ENCODE measurements at places on chromosomes 16 and 17. TPM values are rescaled to one million over a fixed set of nuclear protein-coding genes. Genes with fewer than 3 reads are reported as not detected.

- peaks cover under 1% of the 10 kb centered on the region for H3K27me3 ChIP-seq
- no peak for DNase-seq
- H3K36me3 ChIP-seq, result no peaks in the 10 kb centered on the region
- peaks cover 30% of the 10 kb centered on the region for H3K4me1 ChIP-seq
- H3K27ac ChIP-seq, result peak overlapping the region; percentile 51
- no peak overlapping the region for H3K4me3 ChIP-seq
Observed at GRCh38 chr16:68412061-68412460, 36.2 kb downstream of the SMPD3 start.

GRCh38 chr17:48510761-48511604, 19.8 kb downstream of the HOXB1 start:
- no peak overlapping the region for H3K4me3 ChIP-seq
- H3K27me3 ChIP-seq, result peaks cover 40% of the 10 kb centered on the region
- H3K4me1 ChIP-seq, result peaks cover 12% of the 10 kb centered on the region
- peak overlapping the region; percentile 24 for H3K27ac ChIP-seq

DNA sequence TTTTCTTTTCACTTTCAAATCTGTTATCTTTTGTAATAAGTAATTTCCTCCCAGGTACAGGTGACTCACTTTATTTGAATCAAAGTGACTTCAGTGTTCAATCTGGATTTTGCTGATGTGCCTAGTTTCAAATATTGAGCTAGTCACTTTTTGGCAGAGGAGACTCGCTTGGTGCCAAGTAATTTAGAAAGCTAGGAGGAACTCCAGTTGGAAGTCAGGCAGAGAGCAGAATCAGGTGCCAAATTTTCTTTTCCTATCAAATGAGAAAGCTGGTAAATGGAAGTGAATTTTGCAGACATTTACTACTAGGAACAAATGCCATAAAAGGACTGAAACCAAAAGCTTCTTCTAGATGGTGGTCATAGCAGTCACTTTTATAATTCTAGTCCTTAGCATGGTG, 656.0 kb upstream of the KIF2B start:
- no peaks in the 10 kb centered on the region for H3K4me1 ChIP-seq
- H3K27me3 ChIP-seq, result no peaks in the 10 kb centered on the region
- no peak for DNase-seq
- H3K36me3 ChIP-seq, result no peaks in the 10 kb centered on the region
- H3K27ac ChIP-seq, result no peak overlapping the region

The EVPLL gene
- total RNA-seq, result not detected

- DNase-seq, result no peak
- peaks cover 15% of the 10 kb centered on the region for H3K4me1 ChIP-seq
- H3K36me3 ChIP-seq, result peaks cover 3% of the 10 kb centered on the region
- H3K4me3 ChIP-seq, result no peak overlapping the region
- no peaks in the 10 kb centered on the region for H3K27me3 ChIP-seq
Observed at GRCh38 chr17:64252831-64253230, 10.2 kb downstream of the TEX2 start.

The RHOT2 gene
- total RNA-seq, result 190 TPM

The CCL8 gene
- not detected for total RNA-seq

The CCL16 gene
- not detected for total RNA-seq

DNA sequence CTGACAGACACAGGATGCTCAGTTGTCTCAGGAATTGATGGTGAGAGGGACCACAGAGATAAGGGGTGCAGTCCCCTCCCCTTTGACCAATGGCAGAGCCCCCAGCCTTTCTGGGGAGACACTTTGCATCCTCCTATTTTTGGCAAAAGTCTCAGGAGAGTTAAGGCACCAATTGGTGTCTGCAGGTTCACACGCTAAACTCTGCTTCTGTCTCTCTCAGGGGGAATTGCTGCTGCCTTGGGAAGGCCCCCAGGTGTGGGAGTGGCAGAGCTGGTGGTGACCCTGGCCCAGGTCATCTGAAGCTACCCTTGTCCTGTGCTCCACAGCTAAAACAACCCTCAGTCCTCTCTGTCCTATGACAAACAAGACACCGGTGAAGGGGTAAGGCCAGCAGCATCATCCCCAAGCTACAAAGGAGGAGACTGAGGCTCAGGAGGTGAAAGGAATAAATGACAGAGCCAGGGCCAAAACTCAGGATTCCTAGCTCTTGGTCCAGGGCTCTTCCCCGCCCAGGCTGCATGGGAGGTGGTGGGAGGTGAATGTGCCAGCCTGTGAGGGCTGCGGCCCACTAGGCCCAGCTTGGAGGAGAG, 20.3 kb downstream of the OSBPL7 start:
- no peak overlapping the region for H3K27ac ChIP-seq
- DNase-seq, result no peak
- peaks cover 2% of the 10 kb centered on the region for H3K4me1 ChIP-seq
- no peak overlapping the region for H3K4me3 ChIP-seq
- H3K27me3 ChIP-seq, result peaks cover 13% of the 10 kb centered on the region

The NAT9 gene
- 32.8 TPM for total RNA-seq

The METRNL gene
- total RNA-seq, result 24.0 TPM

The SPATA22 gene
- total RNA-seq, result not detected

The DNASE1 gene
- total RNA-seq, result 21.5 TPM

- no peak for DNase-seq
- no peak overlapping the region for H3K4me3 ChIP-seq
- H3K27me3 ChIP-seq, result no peaks in the 10 kb centered on the region
- no peaks in the 10 kb centered on the region for H3K36me3 ChIP-seq
- H3K27ac ChIP-seq, result no peak overlapping the region
Observed at GRCh38 chr16:50992350-50993032, 158.6 kb downstream of the SALL1 start.

DNA sequence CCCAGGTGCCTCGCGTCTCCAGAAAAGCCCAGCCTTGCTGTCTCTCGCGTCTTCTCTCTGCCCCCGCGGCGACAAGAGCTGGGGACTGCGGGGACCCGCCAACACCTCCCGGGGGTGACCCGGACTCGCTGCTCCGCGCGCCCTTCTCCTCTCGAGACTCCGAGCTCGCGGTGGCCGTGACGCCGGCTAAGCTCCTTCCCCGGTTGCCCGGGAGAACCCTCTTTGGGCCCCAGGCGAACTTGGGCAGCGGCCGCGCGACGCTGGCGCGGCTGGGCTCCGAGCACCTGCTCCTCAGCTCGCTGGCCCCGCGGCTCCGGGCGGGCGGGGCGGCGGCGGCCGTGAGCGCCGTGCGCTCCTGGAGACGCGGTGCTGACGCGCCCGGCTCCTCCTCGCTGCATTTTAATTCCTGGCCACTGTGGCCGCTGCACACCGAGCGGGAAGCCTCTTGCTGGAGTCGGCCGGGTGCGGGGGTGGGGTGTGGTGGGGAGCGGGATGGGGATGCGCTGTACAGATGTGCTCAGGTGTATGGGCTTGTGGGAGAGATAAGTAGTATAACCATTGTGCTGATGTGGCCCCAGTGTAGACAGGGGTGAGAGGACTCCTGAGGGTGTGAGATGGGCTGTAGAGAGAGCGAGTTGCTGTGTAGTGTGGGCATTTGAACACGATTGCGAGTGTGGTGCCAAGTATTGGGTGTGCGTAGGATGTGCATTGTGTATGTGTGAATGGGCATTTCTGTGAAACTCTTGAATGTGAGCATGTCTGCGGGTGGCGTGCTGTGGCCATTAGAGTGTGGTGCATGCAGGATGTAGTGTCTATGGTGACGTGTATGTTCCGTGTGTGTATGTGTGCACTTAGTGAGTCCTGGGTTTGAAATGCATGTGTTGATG, at the start of gene ASIC2:
Gene ASIC2, minus strand, starts transcription at position 315 of the 887 bp plus-strand sequence.
- no peak for DNase-seq
- H3K36me3 ChIP-seq, result peaks cover 10% of the 10 kb centered on the region
- peaks cover 61% of the 10 kb centered on the region for H3K27me3 ChIP-seq
- H3K4me3 ChIP-seq, result peak within 1 kb of the TSS; percentile 66
- no peak within 1 kb of the TSS for H3K27ac ChIP-seq

DNA sequence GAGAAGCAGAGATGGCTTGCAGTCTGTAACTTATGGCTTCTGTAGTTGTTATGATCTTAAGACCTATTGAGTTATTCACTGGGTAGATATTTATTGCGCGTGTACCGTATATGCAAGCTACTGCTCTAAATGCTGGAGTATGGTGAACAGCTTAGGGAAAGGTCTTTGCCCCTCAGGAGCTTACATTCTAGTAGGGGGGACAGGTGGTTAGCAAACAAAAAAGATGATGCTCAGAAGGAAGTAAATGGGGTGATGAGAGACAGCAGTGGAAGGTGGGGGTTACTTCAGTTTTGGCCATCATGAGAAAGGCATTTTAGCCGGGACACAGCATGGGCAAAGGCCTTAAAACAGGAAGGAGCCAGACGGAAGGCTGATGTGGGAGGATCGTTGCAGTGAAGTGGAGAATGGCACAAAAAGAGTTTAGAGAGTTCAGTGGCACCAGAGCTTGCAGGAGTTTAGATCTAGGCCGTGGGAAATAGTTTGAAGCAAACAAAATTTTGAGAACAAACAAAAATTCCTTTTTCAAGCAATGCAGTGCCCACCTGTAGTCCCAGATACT, 2.1 kb downstream of the ARMC7 start:
- H3K4me1 ChIP-seq, result peaks cover 30% of the 10 kb centered on the region
- H3K27ac ChIP-seq, result peak overlapping the region; percentile 82
- H3K36me3 ChIP-seq, result peaks cover 4% of the 10 kb centered on the region
- DNase-seq, result no peak
